ENCODE measurements at places on chromosomes 1 and 21.

GRCh38 chr1:109773203-109773899 lies 9.6 kb upstream of the EPS8L3 start:
- DNase-seq, result peak; percentile 61

GRCh38 chr1:85375493-85375892 lies 89.5 kb downstream of the DDAH1 start:
- DNase-seq, result no peak

- no peak for DNase-seq
Observed at GRCh38 chr21:43859747-43860214, 5.2 kb upstream of the AGPAT3 start.

GRCh38 chr1:145891143-145891542 lies 5.5 kb upstream of the ANKRD35 start:
- no peak for DNase-seq

DNA sequence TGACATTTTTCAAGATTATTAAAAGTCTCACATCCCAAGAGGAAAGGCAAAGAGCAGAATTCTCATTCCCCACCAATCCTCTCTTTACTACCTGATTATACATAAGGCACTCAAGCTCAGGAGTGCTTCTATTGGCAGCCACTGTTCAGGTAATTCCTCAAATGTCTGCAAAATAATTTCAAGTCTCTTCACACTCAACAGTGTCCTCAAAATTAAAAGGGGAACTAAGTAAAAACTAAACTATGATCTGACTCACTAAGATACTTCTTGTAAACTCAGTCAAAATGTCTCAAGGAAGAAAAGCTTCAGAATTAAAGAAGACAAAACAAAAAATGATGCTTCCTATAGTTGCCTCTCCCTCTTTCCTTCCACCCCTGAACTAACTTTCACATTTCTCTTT lies 135.6 kb downstream of the GPATCH2 start:
- no peak for DNase-seq

DNA sequence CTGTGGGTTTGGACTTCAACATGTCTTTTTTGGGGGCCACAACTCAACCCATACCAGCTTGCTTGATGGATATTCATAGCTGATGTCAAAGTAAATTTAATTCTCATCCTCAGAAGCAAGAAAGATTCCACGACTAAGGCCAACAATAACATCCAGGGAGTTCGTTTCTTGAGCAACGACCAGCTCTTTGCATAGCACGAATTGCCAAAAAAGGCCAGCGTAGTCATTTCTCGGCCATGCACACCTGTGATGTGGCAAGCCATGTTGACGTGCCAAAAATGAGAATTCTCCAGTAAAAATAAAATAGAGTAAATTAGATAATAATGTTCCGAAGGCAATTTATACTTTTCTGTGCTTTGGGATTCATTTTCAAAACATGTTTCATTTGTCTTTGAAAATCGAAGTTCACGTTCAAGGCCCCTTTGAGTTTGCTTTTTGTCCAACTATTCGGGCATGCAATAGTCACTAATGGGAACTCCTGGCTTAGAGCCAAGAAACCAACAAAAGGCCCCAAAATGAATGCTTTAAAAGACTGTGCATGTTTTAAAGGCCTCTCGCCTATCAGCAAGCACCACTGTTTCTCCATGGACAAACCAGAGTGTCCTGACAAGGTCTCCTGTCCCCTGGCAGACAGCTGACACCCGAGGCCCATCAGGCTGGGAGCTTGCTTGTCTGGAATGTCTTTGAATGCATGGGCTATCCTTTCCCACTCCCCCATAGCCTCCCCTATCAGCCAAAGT lies 14.4 kb upstream of the IGSF5 start:
- no peak for DNase-seq

DNA sequence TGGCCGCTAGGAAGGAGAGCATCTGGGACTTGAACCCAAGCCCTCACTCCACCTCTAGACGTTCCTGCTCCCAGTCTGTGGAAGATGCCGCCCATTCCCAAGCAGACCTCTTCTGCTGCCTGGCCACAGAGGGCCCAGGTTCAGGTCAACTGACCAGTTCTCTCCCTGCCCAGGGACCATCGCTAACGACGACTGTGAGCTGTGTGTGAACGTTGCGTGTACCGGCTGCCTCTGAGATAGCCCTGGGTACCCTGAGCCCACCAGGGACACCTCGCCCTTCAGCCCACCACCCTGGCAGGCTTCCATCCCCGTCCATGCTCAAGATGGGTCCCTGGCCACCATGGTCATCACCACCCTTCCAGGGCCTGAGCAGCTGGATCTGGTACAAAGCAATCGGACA lies 2.2 kb downstream of the GUCA2B start:
- no peak for DNase-seq

GRCh38 chr1:110890474-110891196 lies 17.7 kb downstream of the CD53 start:
- no peak for DNase-seq

DNA sequence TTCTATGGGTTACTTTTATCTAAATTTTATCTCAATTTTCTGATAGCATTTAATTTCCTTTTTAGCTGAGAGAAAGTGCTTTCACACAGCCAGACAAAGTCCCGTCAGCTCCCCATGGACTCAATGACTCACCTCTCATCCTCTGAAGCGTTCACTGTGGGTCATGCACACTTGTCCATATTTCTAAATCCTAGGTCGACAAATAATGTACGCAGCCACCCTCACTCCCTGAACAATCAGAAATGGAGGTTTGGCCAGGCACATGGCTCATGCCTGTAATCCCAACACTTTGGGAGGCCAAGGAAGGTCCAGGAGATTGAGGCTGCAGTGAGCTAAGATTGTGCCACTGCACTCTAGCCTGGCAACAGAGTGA lies 42.4 kb upstream of the COA6 start:
- no peak for DNase-seq

GRCh38 chr1:52472384-52472783 lies 68.0 kb downstream of the PRPF38A start:
- DNase-seq, result no peak

DNA sequence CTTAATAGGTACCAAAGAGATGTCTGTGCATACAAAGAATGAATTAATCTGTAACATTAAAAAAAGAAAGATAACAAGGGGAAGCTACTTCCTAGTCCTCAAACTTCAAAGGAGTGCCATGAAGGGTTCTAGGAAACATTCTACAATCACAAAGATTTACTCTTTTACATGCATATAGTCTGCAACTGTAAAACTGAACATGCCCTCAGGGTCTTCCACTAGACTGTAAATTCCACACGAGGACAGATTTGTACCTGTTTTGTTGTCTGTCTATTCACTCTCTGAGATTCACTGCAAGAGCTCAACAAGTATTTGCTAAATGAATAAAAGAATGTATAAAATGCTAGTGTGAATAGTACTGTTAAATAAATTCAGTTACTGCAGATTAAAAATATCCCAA lies 4.4 kb downstream of the JAK1 start:
- DNase-seq, result no peak

DNA sequence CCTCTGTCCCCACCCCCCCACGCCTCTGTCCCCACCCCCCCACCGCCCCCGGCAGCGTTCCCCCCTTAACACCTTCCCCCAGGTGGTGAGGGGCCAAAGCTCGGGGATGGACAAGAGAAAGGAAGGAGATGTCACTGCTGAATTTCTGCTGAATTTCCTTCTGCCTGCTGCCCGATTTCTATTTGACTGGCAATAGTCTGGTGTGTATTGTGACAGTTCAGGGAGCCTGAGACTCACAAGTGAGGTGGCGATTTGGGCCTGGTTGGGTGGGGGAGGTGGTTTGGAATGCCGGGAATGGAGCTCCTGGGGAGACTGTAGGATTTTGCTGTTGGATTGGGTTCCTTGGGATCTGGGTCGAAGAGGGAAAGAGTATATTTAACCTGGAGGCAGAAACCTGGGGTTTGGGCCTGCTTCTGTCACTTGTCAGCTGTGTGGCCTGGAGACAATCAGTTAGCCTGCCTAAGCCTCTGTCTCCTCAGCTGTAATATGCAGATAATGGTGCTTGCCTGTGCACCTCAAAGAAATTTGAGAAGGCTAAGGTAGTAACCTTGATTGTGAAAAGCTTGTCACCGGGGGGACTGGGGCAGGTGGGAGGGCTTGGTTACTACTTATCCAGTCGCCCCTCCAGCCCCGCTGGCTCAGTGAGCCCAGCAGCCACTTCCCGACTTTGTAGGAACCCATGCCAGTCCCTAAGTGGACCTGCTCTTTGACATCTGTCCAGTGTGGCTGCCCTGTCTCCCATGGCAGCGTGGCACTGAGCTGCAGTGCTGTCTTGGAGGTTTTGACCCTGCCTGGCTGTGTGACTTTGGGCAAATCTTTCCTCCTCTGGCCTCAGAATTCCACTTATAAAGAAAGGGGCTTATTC lies 7.7 kb upstream of the LMNA start:
- DNase-seq, result no peak

DNA sequence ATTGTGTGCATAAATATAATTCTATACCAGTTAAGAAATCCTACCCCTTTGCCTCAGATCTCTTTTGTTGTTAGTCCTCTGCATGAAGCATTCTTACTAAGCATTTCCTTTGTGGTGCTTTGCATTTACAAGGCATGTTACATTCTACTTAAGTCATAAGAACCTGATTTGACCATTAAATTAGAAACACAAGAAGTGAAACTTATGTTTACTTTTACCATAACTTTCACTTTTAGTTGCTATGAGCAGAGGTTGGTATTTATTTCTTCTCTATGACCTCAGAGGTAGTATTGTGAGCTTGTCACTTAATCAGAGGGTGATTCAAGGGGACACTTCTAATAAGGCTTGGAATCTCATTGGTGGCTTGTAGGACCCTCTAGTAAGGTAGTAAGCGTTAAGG lies 9.0 kb downstream of the FAM20B start:
- DNase-seq, result no peak

- no peak for DNase-seq
Observed at GRCh38 chr1:171221665-171222591, 26.4 kb upstream of the FMO1 start.

GRCh38 chr1:246066573-246066972 lies 440.5 kb downstream of the SMYD3 start:
- no peak for DNase-seq

DNA sequence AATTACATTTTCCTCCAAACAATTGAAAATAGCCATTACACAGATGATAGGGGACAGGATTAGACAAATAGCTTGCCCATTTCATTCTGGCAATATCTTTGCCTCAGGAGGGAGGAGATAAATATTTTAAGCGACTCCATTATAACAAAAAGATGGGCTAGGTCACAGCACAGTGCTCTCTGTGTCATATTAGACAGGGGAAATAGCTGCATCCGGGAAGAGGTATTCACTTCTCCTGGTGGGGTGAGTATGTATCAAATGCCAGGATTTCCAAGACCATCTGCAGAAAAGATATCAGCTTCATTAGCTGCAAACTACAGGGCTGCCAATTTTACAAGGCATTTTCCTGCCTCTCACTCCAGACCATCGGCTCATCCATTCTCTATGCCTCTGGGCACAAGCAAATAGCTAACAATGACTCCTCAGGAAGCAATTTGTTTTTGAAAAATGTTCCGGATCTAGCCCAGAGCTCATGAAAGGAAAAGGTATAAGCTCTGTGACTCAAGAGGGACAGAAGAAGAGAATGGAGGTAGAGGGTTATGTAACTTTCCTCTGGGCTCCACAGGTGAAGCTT lies 41.9 kb upstream of the ANGPTL7 start:
- no peak for DNase-seq

DNA sequence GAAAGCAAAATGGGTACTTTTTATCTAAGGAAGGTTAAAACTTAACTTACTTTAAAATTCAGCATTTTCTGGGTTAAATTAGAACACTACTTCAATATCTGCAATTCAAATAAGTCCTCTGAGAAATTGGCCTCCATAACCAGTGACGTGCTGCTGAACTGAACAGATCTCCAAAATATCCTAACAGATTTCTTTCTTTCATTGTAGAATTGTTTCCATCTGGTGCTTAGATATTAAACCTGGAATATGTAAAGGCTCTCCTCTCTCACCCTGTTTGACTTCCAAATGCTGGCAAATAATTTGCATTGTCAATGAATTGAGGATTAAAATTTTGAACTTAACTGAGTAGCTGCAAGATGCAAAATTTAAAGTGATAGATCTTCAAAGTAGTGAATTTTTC lies 316.9 kb upstream of the CXADR start:
- no peak for DNase-seq

DNA sequence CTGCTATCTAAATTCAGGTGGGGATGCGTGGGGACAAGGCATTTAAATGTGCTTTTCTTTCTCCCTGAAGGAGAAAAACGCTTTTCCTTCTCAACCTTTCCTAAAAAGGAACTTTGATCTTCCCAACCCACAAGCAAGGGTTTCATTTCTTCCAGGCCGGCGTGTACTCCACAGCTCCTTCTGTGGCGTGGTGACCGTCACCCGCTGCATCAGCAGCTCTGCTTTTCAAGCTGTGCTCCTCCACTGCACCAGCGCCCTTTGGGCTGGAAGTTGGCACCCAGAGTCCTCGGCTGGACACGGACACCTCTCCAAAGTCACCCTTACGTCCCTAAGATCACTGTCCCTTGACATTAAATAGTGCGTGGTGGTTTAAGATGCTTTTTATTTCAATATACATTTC lies 54.3 kb downstream of the PEX14 start:
- no peak for DNase-seq

GRCh38 chr1:202848191-202848542 lies 37.4 kb downstream of the PCAT6 start:
- DNase-seq, result no peak

GRCh38 chr1:54403808-54404261 lies 2.4 kb downstream of the SSBP3 start:
- DNase-seq, result no peak

Measured in liver (tissue), 10 donors.